NCI-H2029 (cell line): ENCODE measurements at places on chromosomes 4 and X.

DNA sequence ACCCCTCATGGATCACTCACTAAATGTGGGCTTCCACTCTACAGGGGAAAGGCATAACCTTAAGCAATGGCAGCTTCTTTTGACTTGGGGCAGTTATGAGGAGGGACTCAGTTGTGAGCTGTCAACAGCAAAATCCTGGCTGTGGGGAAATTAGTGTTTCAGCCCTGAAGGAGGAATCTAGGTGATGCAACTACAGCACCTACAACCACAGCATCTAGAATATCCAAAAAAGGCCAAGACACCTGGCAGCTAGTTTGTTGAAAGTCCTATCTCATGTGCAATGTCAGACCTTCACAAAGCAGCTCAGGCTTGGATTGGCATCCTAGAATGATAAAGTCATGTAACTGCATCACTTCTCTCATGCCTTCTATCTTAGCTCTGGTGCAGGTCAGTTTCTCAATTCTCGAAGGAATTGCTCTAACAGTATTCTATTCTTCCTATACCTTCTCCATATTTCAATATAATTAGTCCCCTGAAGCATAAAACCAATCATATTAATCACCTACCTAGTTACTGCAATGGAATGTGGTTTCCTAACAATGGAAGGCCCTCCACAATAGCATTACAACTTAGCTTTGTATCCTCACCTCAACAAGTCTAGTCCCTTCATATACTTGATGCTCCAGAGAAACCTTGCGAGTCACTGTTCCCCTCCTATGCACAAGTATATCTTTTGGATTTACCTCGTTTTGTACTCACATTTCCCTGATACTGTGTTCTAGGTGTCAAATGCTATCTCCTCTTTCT, 5.5 kb upstream of the ANTXR2 start:
- no peak for DNase-seq

DNA sequence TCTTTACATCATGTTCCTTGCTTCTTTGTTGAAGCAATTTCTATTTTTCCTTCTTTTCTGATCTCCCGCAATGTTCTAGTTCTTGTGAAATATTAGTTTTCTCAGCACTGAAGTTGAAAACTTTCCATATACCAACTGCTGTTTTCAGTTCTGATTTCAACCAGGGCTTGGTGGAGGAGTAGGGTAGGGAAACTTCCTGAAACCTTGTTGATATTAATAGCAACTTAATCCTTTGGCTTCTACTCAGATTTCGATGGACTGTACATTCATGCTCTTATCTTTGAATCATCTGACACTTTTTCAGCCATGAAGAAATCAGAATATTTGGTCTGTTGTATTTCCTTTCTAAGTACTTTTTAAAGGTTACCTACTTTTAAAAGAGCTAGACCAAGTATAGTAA, 315.8 kb downstream of the RPA4 start:
- DNase-seq = no peak

- no peak for DNase-seq
Observed at GRCh38 chrX:13369256-13370030, 49.6 kb upstream of the ATXN3L start.

DNA sequence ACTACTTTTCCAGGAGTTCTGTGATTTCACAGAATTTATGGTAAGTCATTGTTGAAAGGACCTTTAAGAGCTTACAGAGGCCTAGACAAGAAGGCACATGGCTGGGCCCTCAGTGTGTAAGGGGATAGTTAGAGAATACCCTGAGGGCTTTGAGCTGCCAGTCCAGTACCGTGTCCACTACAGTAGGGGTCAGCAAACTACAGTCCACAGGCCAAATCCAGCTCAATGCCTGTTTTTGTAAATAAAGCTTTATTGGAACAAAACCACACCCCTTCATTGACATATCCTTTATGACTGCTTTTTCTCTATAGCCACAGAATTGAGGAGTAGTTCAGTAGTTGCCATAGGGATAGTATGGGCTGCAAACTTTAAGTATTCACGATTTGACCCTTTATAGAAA, 176.2 kb downstream of the MID1 start:
- no peak for DNase-seq

DNA sequence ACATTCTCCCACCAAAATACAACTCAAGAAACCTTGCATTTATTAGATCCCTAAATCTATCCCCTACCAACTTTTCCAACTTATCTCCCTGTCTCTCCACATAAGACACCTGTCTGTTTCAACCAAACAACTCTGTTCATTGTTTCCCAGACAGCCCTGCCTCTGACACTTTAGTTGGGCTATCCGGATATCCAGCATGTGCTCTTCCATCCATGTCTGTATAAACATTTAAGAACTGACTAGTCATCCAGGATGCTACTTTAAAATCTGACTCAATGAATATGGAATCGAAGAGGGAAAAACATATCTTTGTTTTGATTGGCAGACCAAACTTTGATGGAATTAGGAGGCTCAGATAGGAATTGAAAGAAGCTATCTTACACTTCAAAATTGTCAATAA, 143.2 kb upstream of the DCAF8L1 start:
- no peak for DNase-seq

DNA sequence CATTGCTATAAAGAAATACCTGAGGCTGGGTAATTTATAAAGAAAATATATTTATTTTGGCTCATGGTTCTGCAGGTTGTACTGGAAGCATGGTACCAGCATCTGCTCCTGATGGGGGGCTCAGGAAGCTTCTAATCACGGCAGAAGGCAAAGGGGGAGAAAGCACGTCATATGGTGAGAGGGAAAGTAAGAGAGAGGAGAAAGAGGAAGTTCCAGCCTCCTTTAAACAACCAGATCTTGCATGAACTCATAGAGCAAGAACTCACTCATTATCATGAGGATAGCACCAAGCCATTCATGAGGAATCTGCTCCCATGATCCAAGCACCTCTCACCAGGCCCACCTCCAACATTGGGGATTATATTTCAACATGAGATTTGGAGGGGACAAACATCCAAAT, 125.0 kb upstream of the GRPR start:
- no peak for DNase-seq

DNA sequence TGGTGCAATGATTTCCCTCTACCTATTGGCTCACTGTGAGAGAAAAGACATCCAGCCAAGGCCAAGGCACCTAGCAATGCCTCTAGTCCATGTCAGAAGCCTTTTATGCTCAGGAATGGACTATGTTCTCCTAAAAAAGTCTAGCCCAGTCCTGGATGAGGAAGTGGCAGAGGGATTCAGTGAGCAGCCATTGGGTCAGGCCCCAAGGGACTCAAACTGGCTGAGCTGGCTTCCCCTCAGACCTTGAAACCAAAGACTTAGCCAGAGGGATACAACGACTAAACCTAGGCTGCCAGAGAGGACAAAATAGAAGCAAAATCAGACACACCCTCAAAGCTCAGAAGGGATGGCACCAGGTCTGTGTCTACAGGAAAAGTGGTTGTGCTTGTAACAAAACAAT, 49.1 kb downstream of the ARHGEF9 start:
- no peak for DNase-seq

DNA sequence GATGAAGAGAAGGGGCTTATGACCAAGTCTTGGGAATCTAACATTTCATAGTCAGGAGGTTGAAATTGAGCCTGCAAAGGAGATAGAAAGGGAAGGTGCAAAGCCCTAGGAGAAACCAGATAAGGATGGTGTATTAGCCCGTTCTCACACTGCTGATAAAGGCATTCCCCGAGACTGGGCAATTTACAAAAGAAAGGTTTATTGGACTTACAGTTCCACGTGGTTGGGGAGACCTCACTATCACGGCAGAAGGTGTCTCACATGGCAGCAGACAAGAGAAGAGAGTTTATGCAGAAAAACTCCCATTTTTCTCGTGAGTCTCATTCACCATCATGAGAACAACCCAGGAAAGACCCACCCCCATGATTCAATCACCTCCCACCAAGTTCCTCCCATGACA, 129.5 kb upstream of the LNX1 start:
- DNase-seq = no peak

- peak; percentile 40 for DNase-seq
Observed at GRCh38 chr4:152679414-152680281, at the start of gene TMEM154. TSS of gene TMEM154 (minus strand) at chr4:152679997. CDS start at chr4:152679933, 64 bp downstream.

DNA sequence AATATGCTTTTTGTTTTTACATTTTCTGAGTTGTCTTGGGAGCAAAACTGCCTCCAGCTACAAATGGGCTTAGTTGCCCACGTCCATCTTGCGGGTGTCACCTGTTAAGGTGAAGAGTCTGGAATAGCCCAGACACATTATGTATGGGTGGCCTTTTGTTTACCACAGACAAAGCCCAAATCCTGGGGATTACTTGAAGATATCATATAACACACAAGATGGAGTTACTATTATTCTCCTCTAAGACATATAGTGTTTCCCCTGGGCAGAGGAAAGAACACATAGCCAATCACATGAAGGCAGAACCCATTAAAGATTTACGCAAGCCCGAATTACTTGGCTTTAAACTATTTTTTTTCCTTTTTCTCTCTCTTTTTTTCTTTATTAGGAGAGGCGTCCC, 625.6 kb upstream of the FAM241A start:
- DNase-seq = no peak

GRCh38 chr4:186825069-186825468, 101.4 kb upstream of the FAT1 start:
- no peak for DNase-seq

GRCh38 chr4:37890801-37891259, at the start of gene TBC1D1:
TSS of gene TBC1D1 (plus strand) at chr4:37891084. CDS start at chr4:37902096, 11,012 bp downstream.
- peak; percentile 19 for DNase-seq

DNA sequence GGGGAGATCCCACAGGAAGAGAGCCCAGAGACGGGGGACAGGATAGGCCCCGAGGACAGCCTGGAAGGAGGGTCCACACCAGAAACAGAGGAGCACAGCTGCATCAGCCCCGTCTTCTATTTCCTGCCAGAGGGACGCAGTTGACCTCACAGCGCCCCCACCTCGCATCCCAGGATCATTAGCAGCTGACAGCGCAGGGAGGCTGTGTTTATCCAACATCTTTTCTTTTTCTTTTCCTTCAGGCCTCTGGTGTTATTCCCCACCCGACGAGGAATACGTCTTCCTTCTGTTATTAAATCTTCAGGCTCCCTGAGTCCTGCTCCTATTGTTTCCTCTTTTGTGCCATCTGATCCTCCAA, 75.4 kb downstream of the DCHS2 start:
- DNase-seq = no peak

DNA sequence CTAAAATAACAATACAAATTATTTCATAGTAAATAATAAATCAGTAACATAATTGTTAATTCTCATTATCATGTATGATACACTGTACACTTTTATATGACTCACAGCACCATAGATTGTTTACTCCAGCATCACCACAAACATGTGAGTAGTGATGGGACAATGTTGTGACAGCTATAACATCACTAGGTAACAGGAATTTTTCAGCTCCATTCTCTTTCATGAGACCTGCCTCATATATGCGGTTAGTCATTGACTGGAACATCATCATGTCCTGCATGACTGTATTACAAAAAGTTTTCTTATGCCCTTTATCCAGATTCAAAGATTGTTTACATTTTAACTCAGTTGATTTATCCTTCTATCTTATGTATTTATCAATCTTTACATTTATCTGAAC, 1530.0 kb downstream of the PCDH18 start:
- no peak for DNase-seq

GRCh38 chrX:130171446-130172126, at the start of gene RAB33A:
TSS of gene RAB33A (plus strand) at chrX:130171962. CDS start at chrX:130172063, 101 bp downstream.
- DNase-seq = no peak

- DNase-seq = no peak
Observed at GRCh38 chrX:128309311-128309710, 257.1 kb upstream of the ACTRT1 start.
